ENCODE measurements at places on chromosomes 2 and 18.

- no peak for DNase-seq
Measured at GRCh38 chr2:188787021-188787657, 187.0 kb upstream of the COL3A1 start.

GRCh38 chr18:78625847-78626246 is 353.8 kb upstream of the SALL3 start:
- no peak for DNase-seq

- DNase-seq: no peak
Measured at GRCh38 chr18:25326361-25326952, 25.5 kb downstream of the ZNF521 start.

GRCh38 chr2:168427451-168427850 is 28.6 kb upstream of the CERS6 start:
- DNase-seq: no peak

DNA sequence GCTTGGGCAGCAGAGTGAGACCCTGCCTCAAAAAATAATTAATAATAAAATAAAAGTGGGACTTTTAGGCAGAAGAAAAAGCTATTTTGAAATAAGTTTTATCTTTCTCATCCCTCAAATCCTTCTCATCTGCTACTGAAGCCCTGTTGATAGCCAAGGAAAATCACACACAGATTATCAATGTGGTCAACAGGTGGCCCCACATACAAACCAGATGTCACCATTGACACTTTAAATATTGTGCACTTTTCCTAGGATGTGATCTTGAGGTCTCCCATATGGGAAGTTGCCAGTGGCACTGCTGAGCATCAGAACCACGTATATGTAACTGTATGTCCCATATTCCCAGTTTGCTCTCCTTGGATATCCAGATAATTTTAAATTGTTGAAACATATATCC is 64.6 kb downstream of the KCTD18 start:
- no peak for DNase-seq

- no peak for DNase-seq
Measured at GRCh38 chr2:97646977-97647376, 1.1 kb downstream of the COX5B start.

GRCh38 chr2:164655336-164655735 is 34.1 kb upstream of the GRB14 start:
- DNase-seq: no peak

DNA sequence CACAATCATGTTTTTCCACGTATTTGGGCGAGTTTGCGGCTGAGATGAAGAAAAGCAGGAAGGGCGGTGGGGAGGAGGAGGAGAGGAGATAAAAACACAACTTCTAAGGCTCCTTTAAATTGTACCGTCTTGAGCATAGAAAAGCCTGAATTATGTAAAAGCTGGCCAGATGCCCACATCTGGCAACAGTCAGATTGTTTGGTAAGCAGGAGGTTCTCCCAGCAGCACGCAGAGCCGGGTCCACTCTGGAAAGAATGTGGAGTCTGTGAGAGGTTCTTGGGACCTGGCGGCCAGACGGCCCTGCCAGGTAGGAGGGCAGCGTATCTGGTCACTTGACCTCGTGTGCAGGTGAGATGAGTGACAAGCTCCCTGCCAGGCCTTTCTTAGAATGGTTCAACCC is 215.3 kb upstream of the APCDD1 start:
- no peak for DNase-seq

DNA sequence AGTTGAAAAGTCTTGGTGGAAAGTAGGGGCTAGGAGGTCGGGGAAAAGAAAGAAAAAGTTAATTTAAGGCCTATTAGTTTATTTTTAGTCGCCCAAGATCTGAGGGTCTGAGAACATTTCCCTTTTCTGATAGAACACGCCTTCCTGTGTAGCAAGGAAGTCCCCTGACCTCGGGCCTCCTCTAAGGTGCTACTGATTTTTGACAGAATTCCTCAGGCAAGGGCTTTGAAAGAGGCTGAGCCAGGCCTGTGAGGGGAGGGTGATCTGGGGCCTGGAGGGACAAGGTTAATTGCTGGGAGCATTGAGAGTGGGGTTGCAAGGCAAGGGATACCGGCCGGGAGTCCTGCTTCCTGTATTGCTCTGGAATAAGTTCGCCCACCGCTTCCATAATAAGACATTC is 131.4 kb upstream of the MYCN start:
- DNase-seq: no peak

DNA sequence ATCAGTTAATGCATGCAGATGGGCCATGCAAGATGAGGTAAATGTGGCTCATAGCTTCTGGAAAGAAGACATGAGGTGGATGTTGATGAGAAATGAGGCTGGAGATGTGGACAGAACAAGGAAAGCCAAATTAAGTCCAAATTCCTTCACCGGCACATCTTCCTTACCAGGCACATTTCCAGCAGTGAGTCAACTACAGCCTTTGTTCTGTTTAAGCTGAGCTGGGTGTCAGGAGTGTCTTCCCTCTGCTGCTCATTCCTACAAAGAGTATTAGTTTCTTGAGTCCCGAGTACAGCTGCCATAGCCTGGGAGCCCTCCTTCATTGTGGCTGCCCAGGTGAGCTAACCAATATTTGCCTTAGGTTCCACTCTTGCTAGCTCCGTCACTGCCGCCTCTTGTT is 945.0 kb downstream of the SLC4A3 start:
- DNase-seq: no peak

GRCh38 chr2:19490846-19491435 is 132.5 kb upstream of the OSR1 start:
- no peak for DNase-seq

- peak; percentile 29 for DNase-seq
Measured at GRCh38 chr2:68251187-68251854, 1.0 kb downstream of the PPP3R1 start.
